ENCODE measurements at places on chromosomes 7 and 10.

DNA sequence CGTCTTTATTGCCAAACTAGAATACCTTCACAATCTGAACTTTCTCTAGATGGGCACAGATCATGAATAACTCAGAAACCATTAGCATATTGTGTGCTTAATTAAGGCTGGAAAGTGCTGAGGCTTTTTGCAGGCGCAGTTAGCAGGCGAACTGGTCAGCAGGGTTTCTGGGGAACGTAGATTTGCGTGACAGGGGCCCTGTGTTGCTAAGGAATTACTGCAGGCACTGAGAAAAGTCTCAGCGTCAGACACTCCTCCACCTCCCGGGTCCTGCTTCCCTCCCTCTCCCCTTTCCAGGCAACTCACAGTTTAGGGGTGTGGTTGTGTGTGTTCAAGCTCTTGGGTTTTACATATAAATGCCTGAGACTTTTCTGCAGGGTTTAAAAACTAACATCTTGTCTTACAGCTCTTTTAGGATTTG, 2.2 kb downstream of the MAP3K8 start:
- peak; percentile 83 for DNase-seq

- DNase-seq = no peak
Measured at GRCh38 chr7:906776-907157, 30.4 kb downstream of the GET4 start.

DNA sequence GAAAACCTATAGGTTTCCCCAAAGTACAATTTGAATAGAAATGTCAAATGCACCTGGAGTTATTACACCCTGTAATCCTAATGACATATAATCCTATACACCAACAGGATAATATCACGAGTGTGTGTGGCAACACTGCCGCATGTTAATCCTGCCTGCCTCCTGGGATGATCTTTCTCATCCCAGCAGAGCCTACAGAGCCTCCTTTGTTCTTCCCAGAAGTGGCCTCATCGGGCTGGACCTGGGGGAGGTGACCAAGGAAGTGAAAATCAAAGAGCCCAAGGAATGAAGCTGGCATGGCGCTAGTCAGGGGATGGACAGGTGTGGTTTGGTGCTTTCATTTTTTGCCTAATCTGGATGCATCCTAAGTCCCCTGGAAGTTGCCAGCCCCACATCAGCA, 29.5 kb upstream of the LEP start:
- DNase-seq = no peak

GRCh38 chr7:120502825-120503224, 229.8 kb downstream of the KCND2 start:
- no peak for DNase-seq

- DNase-seq = no peak
Measured at GRCh38 chr7:118022546-118022945, 149.3 kb upstream of the CTTNBP2 start.

DNA sequence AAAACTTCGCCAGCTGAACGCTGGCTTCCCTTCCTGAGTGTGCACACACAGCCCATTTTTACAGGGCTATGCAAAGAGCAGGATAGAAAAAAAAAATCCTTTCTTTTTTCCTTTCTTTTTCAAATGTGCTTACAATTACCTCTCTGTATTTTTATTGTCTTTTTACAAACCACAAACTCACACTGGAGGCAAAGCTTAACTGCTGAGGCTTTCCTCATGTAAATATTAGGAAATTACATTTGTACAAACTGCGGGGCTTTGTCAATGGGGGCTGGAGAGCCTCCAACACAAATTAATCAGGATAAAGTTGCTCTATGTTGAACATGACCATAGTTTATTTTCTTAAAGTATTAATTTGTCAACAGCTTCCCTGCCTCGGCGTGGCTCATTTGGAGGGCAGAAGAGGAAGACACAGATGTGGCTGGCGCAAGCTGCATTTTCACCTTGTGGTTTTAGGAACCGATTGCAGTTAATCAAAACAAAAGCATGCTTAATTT, 411.7 kb upstream of the MKI67 start:
- no peak for DNase-seq

DNA sequence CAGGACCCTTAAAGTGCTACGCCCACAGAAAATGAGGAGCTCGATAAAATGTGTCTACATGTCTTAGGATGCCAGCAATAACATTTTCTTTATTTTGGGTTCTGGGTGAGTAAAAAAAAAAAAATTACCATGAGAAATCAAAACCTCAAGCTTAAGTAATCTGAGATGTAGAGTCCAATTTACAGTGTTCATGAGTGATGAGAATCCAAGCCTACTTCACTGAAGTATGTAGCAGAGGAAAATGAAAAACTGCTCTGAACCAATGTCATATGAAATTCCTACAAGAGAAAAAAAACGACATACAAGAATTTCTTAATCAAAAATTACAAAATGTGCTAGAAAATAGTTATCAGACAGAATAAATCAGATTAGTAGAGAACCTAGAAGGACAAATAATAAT, 274.4 kb downstream of the HTR7 start:
- peak; percentile 49 for DNase-seq

- peak; percentile 40 for DNase-seq
Measured at GRCh38 chr7:4882169-4883032, 1.1 kb downstream of the RADIL start.

DNA sequence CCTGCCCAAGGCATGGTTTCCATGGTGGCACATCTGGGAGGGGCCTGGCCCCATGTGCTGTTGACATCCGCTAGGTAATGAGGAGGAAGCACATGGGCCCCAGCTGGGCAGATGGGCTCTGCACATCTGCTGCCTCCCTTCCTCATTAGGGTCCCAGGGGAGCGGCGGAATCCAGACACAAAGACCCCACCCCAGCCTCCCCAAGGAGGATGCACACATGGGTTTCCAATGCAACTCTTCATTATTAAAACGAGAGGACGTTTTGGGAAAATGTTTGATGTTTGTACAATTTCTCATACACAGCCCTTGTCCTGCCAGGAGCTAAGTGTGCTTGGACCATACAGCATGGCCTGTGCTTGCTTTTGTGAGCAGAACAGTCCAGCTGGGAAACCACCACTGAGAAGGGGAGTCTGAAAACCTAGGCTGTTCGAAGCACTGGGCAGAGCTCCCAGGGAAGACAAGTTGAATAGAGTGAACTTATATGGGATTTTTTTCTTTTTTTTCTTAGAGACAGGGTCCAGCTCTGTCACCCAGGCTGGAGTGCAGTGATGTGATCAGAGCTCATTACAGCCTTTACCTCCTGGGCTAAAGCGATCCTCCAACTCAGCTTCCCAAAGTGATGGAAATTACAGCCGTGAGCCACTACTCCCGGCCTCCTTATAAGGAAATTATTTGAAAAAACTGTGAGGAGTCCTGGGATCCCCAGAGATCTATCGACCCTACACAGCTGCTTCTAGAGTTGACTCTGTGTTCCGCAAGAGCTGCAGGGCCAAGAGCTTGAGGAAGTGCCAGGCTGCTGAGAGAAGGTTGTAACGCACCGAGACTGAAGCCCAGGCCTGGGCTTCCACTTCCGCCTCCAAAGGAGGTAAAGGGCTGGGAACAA, 23.4 kb downstream of the FAM107B start:
- no peak for DNase-seq

DNA sequence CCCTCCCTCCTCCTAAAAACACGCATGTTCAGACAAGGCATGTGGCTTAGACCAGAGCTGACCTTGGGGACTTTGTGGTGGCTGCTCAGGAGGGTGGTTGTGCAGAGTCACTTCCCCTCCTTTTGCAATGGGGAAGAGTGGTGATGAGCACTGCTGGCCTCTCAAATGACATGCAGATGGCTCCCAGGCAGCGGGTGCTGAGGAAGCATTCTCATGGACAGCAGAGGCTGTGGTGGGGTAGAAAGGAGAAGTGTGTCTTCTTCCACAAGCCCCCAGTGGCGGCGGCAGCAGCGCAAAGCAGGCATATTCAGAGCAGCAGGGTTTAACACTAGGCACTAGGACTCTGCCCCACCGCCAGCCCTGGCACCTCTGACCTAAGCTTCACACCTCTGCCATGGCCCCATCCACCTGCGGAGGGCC, 105.9 kb upstream of the ANLN start:
- DNase-seq = no peak

DNA sequence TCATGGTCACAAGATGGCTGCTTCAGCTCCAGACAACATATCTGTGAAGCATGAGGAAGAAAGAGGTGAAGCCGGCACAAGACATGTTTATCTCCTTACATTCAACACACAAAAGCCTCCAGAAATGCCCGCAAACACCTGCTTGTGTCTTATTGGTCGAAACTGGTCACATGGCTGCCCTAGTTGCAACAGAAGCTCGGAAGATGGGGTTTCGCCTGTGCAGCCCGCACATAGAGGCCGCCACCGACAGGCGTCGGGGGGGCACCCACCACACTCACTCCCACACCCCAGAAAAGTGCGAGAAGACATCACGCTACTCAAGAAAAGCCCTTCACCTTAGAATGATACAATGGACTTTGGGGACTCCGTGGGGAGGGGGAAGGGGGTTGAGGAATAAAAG, 63.0 kb upstream of the MGMT start:
- DNase-seq = no peak

DNA sequence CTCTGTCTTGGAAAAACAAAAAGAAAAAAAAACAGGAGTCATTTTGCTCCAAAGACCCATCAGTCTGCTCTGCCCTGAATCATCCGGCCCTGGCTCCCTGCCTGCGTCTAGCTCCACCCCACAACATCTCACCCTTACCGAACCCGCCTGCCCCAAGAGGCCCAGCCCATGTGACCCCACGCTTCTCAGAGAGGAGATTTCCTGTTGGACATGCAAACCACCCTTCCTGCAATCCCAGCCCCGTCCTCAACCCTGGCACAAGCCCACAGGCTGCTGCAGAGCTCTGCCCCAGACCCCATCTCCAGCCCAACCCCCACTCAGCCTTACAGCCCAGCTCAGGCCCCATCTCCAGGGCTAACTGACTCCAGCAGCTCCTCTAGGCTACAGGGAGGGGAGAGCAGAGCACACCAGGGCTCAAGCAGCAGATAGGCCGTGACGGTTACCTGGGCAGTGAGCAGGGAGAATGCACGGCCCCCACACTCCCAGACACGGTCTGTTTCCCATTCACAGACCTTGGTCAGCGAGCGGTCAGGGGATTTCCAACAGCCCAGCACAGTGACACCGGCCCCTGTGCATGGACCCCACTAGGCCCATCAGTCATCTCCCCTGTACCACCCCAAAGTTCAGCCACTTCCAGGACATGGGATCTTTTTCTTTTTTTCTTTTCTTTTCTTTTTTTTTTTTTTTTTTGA, 69.9 kb upstream of the GTF2I start:
- DNase-seq = peak; percentile 97

DNA sequence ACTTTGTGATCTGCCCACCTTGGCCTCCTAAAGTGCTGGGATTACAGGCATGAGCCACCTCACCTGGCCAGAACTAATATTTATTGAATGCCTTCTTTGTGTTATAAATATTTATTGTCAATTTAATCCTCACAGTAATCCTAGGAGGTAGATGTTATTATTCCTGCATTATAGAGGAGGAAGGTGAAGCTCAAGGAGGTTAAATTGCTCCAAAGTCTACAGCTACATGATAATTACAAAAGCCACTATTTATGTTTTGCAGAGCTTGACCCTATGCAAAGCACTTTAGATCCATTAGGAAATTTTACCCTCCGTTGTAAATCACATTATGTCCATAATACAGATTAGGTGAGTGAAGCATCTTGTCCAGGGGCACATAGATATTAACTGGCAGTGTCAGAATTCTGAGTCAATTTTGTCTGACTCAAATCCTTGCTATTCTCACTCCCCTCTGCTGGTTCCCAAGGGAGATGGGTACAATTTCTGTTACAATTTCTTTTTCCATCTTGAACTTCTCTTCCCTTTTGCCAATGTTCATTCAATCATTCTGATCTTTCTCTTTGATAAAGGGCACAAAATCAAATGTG, 25.7 kb upstream of the CDK14 start:
- DNase-seq = peak; percentile 65

GRCh38 chr7:954330-955238, at the start of gene ADAP1:
TSS of gene ADAP1 (minus strand) at chr7:954680. CDS start at chr7:954477, 203 bp downstream.
- DNase-seq = peak; percentile 37

DNA sequence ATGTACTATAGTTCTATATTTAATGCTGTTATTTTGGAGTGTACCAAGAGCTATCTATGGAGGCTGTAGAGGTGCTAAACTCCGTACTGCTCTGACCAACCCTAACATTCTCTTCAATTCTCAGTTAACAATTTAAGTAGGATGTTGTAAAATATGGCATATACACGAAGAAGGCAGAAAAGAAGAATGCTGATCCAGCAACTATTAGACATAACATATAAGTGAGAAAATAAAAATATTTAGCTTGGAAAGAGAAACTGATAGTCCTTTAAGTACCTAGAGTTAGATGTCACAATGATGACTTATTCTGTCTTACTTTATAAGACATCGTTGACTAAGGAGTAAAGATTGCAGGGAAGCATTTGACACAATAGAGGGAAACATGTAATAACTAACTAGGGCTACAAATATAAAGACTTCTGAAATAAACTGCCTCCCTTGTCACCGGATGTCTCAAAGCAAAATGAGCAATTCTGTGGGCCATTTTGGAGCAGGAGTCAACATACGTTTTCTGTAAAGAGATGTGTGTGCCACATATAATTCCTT, 159.5 kb downstream of the CPEB3 start:
- DNase-seq = no peak

- no peak for DNase-seq
Measured at GRCh38 chr10:72278668-72279393, 5.1 kb downstream of the DDIT4 start.

DNA sequence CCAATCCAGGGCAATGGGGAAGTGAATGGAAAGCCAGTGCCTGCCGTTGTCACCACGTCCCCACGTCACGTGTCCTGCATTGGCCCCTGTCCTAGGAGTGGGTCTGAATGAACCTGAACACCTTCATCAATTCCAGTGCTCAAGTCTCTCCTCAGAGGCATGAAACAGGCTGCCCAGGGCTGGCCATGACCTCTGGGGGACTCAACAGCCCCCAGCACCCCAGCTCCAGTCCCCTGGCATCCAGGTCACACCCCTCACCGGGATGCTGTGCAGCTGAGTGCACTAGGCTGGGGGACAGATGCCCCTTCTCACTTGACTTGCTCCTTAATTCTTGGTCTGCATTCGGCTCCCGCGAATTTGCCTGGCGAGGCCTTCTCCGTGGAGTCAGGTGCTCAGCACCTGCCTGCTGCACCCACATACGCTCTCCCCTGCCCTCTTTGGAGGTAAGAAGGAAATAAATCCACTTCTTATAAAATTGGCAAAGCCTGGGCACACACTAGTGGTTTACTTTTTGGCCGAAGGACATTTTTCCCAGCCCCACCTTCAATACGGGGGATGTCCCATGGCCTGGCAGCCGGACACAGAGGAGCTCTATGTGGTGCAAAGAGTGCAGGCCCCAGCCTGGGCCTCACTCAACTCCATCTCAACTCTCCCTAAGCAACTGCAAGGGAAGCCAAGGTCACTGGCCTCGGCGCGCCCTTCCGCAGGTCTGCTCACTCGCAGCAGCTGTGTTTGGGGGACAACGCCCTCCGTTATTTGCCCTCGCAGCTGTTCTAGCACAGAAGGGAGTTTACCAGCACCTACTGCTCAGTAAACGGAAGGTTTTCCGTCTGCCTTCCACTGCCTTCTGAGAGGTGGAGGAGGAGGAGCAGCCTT, 77.6 kb upstream of the SHH start:
- no peak for DNase-seq

All from amniotic epithelial cell (primary cell).